Activated T-cell treated with anti-CD3 and anti-CD28 coated beads, Interleukin-2, amount 50 U/mL, for 4 hours (primary cell): ENCODE measurements at places on chromosomes 3 and 15.

- no peak for DNase-seq
These were observed 34.7 kb downstream of the OXNAD1 start for GRCh38 chr3:16299746-16300145.

GRCh38 chr15:99412082-99412481, 153.7 kb upstream of the MEF2A start:
- no peak for DNase-seq

- no peak for DNase-seq
These were observed 27.0 kb upstream of the TFG start for GRCh38 chr3:100682056-100682853.

- no peak for DNase-seq
These were observed 250.3 kb downstream of the SLC9A9 start for GRCh38 chr3:143597774-143598652.

GRCh38 chr15:66947471-66947870, 117.9 kb upstream of the SMAD3 start:
- DNase-seq = no peak

- DNase-seq = no peak
These were observed 9.8 kb downstream of the MUC13 start for GRCh38 chr3:124924741-124925140.

GRCh38 chr3:25171897-25172296, 256.2 kb upstream of the RARB start:
- DNase-seq = no peak

GRCh38 chr15:96838081-96838480, 507.6 kb downstream of the NR2F2 start:
- DNase-seq = no peak

GRCh38 chr3:18177271-18177670, 247.9 kb downstream of the SATB1 start:
- DNase-seq = no peak

- no peak for DNase-seq
These were observed 43.9 kb downstream of the SOX14 start for GRCh38 chr3:137807998-137808397.

- peak; percentile 48 for DNase-seq
These were observed 463 bp downstream of the TERC start for GRCh38 chr3:169764312-169764881.

DNA sequence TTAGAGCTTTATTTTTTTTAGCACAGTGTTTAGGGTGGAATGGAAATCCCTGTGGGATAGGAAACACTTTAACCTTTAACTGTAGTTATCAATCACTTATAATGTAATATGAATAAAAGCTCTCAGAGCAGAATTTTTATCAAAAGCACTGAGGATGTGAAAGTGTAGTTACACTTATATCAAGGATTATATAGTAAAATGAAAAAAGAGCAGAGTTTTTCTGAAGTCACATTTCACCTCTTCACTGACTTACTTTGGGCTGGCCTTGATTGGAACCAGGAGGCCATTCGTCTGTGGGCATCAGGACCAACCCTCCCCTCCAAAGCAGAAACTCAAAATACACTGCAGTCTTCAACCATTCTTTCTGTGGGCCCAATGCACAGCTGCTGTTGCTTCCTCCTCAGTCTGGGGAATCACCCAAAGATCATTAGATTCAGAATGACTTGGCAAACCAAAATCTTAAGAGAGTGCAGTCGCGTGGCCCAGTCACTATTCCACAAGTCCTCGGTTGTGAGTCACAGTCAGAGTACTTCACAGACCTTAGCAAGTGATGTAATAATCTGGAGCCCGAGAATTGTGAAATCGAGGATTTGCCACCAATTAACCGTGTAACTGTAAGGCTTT, 132.6 kb upstream of the COL8A1 start:
- no peak for DNase-seq

GRCh38 chr3:39065197-39065596, 13.4 kb downstream of the WDR48 start:
- DNase-seq = no peak

GRCh38 chr3:27670619-27671018, 51.5 kb downstream of the EOMES start:
- DNase-seq = no peak

DNA sequence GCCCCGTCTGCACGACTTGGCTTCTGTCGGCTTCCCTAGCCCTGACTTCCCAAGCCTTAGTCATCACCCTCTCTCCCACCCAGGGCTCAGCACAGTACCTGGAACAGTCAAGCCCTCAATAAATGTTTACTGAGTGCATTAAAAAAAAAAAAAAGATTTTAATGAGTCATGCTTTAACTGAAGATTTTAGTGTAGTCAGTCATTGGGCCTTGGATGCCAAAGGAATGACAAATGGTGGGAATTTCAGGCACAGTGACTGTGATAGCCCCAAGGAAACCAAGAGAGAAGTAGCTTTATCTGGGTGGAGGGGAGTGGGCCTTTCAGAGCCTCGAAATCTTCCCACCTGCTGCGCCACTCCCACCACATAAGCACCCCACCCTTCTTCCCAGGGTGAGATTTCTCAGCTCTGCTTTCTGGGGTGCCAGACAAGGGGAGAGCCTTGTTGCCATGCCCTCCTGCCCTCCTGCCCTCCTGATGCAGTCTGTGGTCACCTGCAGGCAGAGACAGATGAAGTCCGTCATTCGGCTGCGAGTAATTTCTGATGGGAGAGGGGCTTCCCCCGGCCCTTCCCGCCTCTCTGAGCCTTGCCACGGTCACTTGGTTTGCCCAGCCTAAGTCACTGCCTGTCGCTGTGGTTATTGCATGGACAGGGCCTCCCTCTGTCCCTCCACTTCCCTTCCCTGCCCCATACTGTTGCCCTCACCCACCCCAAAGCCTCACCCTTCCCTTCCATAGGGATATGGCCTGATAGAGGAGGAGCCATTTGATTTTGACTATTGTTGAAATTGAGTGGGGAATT, 41.8 kb downstream of the SMAD3 start:
- DNase-seq = no peak

GRCh38 chr3:152219216-152219615, 49.5 kb upstream of the MBNL1 start:
- no peak for DNase-seq

GRCh38 chr3:178318340-178318739, 217.9 kb upstream of the KCNMB2 start:
- DNase-seq = no peak

GRCh38 chr3:66609660-66610561, 109.1 kb upstream of the LRIG1 start:
- DNase-seq = no peak

- no peak for DNase-seq
These were observed 251.0 kb upstream of the P2RY1 start for GRCh38 chr3:152583963-152584362.

DNA sequence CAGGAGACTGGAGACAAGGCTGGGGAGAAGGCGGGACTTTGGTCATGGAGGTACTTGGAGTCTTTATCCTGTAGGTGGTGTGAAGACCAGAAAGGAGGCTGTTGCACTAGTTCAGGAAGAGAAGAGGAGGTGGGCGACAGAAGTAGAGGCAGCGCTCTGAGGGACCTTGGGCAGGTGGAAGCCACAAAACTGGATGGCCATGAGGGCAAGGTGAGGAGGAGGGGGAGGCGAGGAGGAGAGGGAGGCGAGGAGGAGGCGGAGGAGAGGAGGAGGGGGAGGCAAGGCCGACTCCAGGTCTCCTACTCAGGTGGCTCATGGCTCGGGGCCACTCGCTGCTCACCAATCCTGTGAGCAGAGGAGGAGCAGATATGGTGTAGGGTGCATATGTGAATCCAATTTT, 125.6 kb downstream of the RPLP1 start:
- DNase-seq = no peak

GRCh38 chr3:158094235-158095110, 11.7 kb downstream of the SHOX2 start:
- no peak for DNase-seq

DNA sequence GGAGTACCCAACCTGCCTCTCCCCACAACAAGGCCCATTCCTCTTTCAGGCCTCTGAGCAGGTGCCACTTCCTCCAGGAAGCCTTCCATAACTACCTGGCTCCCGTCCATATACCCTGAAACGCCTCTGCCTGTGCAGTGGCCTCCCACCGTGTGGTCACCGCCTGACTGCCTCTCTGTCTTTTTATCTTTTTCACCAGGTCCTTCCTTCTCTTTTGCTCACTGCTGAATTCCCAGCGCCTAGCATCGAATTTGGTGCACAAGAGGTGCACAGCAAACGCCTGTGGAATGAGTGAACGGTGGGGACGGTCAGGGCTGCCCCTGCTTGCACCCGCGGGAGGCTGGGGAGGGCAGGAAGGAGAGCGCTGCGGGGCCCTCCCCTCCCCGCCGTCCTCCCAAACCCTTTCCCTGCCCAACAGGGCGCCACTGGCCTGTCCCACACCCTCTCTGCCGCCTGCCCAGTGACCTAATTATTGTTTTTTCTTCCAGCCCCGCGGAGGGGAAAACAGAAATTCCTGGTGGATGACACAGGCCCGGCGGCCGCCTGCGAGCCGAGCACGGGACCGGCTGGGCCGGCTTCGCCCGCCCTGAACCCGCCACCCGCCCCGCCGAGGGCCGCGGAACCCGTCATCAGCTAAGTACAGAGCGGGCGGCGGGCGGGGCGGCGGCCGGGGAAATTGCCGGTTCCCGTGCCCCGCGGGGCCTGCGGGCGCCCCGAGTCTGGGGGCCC, 140.1 kb downstream of the SMAD6 start:
- no peak for DNase-seq

DNA sequence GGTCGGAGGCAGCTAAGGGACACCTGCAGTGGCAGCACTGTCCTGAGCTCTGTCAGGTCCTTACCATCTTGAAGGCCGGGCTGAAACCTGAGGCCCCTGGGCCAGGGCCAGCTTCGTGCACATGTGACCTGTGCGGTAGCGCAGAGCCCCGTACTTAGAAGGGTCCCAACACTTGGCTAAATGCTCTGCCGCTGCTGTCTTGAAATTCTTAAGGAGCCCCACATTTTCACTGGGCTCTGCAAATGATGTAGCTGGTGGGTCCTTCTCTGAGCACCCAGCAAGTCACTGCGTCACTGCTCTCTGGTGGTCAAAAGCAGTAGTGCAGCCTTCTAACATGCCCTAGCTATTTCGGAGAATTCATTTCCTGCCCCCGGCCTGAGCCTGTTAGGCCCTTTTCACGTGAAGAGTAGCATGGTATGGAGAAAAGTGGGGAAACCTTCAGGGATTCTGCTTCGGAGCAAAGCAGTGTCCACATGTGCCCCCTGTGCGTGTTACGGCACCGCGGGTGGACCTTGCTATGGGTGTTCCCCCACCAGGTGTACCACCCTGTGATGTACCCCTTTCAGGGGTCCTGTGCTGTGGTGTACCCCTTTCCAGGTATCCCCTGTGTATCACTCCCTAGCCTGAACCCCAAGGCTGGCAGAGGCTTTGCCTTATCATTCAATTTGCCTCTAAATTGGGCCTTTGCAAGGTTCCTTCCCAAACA, 79.7 kb downstream of the TMEM266 start:
- peak; percentile 64 for DNase-seq

DNA sequence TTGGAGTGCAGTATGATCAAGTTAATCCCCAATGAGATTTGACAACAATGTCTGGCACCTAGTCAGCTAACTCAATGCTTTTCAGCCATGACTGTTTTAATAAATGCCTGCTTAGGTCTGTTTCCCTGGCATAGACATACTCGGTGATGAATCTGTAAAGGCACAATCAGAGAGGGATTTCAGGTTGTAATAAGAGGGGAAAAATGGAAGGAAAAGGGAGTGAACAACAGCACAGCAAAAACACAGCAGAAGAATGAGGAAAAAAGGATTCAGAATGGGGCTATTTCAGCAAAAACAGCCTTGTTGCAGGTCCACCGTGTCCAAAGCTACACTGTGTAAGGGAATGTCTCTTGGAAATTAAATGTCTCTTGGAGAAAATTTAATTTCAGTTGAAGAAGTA, 19.3 kb upstream of the CHD2 start:
- no peak for DNase-seq

DNA sequence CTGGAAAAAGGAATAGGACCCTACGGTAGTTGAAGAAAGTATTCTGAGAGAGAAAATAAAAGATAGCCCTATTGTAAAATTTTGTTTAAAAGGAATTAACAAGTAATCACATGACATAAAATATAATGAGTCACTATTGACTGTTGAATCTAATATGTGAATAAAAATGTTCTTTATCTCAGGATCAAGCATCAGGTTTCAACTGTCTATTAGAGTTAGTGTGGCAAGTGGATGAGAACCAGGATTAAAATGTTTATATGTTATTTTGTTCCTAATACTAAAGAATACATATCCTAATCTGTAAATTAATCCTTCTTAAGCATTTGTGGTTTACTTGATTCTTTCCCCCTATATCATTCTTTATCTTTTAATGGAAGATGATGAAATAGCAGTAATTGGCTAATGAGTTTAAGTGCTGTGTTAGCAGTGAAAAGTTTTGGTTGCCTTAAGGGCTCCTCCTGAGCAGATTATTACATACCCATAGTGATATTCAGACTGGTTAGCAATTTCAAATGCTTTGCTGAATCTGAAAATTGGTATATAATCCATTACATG, 101.8 kb upstream of the BCHE start:
- DNase-seq = no peak

DNA sequence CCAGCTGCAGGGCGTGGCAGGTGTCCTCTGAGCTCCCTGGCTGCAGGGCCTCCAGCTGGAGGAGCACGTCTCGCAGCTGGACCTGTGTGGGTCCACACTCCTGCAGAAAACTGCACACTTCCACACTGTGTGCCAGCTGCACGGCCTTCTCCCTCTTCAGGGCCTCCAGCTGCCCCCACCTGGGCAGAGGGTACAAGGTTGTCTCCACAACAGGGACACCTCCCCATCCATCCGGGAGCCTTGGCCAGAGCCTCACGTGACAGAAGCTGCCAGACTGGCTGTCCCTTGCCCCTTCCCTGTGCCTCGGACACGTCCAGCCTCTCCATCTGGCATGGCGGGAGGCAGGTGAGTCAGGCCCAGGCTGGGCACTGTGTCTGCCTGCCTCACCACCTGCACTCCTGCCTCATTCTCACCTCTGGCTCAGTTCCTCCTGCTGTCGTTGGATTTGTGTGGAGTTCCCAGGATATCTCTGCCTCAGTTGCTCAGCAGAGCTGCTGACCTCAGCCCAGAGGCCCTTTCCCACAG, 14.5 kb downstream of the SPTBN5 start:
- no peak for DNase-seq

DNA sequence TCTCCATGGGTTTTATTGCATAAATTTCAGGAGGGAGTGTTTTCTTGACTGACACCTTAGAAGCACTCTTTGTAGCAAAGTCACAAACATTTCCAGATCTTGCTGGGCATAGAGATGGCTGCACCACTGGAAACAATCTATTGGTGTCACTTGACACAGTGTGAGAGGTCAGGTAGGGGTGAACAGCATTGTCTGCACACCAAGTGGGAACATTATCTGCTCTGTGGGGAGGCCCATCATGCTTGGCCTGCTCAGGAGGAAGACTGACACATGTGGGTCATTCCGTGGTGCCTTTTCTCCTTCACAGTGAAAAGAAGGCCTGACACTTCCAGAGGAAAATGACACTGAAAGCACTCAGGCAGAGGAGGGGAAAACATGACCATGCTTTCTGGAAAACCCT, 149.9 kb upstream of the GALNT15 start:
- DNase-seq = no peak
